ENCODE measurements at places on chromosomes 3 and 15.

DNA sequence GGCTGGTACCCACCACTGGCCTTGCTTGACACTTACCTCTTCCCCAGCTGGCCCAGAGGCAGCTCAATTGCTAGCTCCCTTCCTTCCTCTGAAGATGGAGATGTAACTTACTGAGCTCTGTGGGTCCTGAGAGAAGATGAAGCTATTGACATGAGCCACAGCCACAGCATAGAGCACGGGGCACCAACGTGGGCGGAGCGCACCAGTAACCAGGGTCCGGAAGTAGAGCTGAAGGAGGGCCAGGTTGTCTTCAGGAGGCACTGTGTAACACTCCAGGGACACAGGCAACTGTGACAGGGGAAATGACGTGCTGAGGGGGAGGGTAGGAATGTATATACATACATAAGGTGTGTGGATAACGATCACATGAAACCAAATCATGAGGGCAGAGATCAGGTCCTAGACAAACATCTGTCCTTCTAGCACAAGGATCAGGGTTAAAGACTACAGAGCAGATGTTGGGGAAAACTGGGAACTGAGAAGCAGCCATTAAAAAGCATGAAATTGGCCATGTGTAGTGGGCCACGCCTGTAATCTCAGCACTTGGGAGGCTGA is 4.3 kb upstream of the LTK start:
- no peak for DNase-seq

GRCh38 chr3:196555295-196555694 is 13.1 kb downstream of the WDR53 start:
- DNase-seq: no peak

- no peak for DNase-seq
Observed at GRCh38 chr15:54288049-54288448, 309.8 kb downstream of the UNC13C start.

DNA sequence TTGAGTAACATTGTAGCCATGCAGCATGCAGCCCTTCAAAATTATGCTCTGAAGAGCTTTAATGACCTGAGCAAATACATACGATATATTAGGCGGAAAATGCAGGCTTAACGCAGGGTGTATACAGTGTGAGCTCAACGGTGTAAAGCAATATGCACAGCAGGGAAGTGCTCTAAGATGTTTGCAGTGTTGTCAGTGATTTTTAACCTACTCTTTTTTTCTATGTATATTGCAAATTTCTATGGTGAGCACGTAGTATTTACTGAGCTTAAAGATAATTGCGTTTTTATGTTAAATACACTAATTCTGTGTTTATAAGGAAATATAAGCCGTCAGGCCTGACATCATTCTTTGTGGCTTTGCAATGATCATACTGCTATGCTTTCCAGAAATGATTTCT is 42.1 kb downstream of the DGKG start:
- DNase-seq: no peak

GRCh38 chr3:31639828-31640227 is 107.1 kb downstream of the STT3B start:
- DNase-seq: no peak

GRCh38 chr3:137807998-137808397 is 43.9 kb downstream of the SOX14 start:
- DNase-seq: no peak

DNA sequence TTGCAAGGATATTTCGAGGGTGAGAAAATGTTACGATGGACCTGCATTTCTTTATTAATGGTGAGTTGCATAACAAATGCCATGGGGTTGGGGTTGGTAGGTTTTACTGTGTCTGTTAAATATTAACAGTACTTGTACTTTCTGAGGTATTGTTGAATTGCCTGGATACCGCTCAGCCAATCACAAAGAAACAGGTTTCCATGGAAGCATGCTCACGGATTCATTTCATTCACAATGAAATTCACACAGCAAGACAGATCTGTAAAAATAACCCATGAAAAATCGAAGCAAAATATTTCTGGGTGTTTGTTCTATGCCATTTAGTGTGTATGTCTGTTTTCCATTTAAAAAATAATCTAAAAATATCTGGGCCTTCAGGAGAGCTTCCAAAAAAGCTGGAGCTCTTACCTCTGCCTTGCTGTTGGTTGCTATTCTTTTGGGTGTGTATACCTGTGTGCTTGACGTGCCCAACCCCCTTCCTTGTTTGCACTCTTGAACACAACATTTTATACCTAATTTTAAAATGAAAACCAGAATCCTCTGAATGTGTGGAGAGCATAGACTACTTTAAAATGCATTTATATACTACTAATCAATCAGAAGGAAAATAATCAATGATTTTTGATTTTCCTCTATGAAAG is 479.8 kb upstream of the TBL1XR1 start:
- no peak for DNase-seq

DNA sequence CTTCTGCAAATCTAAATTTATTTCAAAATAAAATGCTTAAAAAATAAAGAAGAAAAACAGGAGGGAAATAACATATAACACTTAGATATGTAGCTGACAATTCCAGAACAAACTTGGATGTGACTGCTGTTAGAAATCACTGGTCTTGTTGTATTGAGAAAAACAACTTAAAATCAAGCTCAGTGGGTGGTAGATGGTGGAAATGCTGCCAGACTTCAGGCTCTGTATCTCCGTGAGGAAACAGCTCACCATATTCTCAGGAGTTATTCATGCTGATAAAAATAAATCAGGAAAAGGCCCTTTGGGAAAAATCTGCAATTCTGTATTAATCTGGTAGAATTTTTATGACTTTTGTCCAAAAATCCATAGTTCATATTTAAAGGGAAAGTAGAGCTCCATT is 477.6 kb downstream of the RAP2B start:
- no peak for DNase-seq

DNA sequence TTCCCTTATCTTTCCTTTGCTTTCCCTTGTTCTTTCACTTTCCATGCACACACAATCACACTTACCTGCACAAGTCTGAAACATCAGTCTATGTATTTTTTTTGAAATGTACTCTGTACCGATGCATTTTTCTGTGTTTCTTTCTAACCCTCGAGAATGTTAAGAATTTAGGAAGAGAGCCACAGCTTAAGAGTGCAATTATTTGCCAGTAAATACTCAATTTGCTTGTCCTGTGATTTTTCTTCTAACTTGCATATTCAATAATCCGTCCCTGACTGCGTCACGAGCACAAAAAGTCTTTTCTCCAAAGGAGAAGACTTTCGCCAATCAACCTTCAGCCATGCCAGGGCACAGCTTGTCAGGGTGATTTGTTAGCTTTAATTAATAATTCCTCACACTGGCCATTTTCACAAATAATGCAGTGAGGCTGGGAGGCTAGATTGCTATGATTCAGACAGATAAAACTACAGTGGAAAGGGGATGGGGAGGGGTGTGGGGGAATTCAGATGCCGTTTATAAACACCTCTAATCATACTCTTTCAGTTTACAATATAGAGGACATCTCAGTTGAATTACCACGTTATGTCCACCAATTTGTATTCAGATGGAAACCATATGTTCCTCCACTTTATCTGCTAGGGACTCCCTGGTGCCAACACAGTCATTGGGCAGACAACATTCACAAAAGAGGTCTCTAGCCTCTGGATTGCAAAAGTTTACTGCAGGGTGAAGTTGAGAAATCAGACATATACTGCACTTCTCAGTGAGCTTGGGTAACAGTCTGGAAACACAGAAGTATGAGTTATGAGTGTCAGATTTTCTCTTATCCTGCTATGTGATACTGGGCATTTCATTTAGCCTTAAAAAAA is 388.0 kb downstream of the ZBTB20 start:
- no peak for DNase-seq

DNA sequence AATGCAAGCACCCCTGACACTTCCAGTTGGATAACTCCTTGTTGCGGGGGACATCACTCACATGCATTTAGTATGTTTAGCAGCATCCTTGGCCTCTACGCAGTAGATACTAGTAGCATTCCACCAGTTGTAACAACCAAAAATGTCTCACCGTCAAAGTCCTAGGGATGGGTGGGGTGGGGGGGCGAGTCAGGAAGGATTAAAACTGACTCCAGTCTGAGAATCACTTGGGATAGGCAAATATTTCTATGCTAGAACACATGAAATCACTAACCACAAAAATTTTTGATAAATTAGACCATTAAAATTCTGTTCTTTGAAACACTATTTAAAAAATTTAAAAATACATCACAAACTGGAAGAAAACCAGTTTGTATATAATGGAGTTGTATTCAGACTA is 18.0 kb downstream of the ICE2 start:
- no peak for DNase-seq

DNA sequence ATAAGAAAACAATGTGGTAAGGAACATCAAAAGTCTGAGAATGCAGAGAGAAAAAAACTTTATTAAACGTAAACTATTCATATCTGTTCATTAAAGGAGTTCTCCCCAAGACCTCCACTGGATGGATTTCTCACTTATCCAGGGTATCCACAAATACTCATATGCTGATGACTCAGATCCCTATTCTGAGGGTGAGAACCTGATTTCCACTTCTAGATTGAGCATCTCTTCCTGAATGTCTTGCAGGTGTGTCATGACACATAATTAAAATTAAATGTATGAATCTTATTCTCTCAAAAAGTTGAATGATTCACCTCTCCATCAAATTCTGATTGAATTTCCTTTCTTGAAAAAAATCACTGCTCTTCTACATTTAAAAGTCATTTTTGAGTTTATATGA is 199.9 kb downstream of the MFSD1 start:
- no peak for DNase-seq

- DNase-seq: no peak
Observed at GRCh38 chr15:76433798-76434400, 97.3 kb downstream of the ISL2 start.

DNA sequence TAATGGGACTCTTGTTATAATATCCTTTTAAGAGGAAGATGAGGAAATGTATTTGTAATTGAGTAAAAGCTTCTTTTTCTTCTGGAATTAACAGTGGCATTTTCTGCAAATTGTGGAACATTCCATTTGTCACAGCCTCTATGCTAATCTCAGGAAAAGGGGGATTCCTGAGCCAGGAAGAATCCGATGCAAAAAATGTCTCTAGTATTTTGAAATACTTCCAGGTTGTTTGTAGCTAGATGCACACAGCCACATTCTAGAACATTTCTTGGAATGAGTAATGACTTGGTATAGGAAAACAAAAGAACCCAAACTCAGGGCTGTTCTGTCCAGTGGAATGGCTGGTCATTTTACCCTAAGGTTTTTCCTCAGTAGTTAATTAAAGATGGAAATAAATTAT is 98.5 kb upstream of the SLC2A2 start:
- no peak for DNase-seq

DNA sequence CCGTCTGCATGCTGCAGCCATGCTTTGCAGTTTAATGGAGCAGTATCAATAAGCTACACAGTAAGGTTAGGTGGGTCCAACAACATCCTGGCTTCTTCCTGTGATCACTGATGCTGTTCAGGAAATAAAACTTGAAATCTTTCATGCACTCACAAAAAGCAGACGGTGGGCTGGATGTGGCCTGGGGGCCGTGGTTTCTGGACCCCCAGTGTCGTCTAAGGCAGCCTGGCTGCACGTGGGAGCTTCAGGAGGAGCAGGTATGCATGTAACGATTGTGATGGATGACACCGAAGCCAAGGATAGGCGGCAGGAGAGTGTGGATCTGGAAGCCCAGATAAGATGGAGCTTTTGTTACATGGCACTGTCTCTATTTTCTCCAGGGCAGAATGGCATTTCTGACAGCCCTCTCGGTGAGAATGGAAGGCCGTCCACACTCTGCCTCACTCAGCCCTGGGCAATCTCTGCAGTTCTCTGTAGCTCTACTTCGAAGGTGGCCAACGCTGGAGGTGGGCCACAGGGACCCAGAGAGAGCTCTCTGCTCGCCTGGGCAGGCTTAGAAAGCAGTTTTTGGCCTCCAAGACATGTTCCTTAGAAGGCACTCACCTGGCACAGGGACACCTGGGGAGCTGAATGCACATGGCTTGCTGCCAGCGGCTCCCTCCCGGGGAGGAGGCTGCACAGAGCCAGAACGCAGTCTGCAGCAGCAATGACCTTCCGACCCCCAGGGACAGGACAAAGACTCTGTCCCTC is 46.4 kb upstream of the IQSEC1 start:
- no peak for DNase-seq

DNA sequence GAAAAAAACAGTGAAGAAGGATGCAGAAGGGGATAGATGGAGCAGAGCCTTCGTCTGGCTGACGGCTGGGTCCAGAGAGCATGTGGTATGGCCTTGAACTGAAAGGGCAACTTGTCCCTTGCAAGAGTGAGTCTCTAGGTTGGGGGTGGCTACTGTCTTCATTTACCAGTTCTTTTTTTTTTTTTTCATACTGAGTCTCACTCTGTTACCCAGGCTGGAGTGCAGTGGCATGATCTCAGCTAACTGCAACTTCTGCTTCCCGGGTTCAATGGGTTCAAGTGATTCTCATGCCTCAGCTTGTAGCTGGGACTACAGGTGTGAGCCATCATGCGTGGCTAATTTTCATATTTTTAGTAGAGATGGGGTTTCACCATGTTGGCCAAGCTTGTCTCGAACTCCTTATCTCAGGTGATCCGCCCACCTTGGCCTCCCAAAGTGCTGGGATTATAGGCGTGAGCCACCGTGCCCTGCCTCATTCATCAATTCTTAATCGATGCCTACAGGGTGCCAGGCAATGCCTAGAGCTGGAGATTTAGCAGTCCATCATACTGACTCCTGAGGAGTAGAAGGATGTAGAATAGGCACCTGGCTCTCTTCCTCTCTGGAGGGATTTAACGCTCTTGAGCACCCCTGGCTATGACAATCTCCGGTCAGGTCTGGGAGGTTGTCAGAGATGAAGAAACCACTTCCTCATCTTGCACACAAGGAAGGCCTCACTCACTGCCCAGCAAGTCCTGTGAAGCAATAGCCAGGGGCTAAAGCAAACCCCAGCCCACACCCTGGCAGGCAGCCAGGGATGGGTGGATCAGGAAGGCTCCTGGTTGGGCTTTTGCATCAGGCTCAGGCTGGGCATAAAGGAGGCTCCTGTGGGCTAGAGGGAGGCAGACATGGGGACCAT is at the start of gene CAMP:
Gene CAMP, plus strand, starts transcription at position 880 of the 898 bp plus-strand sequence. Its CDS starts 17 bp downstream, at position 897.
- no peak for DNase-seq

DNA sequence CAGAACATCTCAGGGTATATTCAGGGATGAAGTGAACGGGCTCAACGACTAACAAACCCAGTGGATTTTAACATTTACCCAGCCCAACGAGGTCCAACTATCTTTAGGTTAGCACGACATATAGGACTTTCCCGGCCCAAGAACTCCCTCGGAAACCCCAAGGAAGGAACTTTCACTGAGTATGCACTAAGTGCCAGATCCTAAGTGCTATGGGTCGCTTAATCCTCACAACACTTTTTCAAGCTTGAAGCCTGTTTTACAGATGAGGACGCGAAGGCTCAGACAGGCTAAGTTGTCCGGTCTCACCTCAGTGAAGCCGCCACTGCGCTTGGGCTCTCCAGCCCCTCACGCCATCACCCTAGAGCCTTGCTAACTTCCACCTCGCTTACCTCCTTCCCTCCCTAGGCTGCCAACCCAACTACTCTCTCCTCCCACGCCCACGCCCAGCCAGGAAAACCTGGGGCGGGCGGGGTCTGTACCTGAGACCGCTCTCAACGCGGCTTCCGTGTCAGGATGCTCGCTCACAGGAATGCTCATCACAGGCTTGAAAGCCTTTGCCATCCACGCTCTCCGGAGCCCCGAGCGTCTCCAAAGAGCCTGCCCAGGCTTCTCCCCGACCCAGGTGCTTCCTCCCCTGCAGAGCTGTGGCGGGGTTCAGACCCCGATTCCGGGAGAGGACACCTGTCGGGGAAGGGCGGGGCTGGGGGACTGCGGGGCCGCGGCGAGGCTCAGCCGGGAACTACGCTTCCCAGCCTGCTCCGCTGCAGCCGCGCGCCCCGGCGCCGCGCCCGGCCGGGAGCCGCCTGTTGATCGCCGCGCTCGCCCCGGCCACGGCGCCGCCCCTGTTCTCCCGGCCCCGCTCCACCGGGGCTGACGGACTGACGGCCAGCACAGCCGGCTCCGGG is at the start of gene TMOD2:
Gene TMOD2, plus strand, starts transcription at position 806 of the 905 bp plus-strand sequence. CDS start 14,845 bp downstream, outside the sequence.
- peak; percentile 54 for DNase-seq
